ENCODE measurements at places on chromosomes 5 and 9.

GRCh38 chr9:90343991-90344390 is 298.6 kb downstream of the DIRAS2 start:
- peak; percentile 35 for DNase-seq

DNA sequence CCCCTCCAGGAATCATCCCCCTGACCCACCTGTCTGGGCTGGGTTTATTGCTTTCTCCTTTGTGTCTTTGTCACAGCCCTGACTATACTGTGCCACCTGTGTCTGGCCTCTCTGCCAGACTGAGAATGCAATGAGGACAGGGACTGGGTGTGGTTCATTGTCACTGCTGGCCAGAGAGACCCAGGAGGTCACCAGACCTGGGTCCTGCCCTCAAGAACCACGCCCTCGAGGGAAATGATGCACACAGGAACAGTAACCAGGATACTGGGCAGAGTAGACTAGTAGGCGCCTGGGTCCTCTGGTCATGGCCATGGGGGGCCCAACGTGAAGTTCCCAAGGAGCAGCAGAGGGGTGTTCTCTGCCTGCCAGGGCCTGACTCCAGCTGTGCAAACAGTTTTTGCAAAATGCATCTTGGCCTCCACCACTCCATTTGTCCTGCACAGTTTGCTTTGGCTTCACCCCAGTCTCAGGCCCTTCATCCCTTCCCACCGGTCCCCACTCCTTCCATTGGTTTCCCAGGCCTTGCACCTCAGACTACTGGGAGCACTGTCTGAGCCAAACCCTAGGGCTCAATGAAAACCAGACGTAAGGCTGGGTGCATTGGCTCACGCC is 17.8 kb downstream of the RGS3 start:
- no peak for DNase-seq

- no peak for DNase-seq
These were observed 37.9 kb downstream of the TENT4A start for GRCh38 chr5:6750951-6751685.

DNA sequence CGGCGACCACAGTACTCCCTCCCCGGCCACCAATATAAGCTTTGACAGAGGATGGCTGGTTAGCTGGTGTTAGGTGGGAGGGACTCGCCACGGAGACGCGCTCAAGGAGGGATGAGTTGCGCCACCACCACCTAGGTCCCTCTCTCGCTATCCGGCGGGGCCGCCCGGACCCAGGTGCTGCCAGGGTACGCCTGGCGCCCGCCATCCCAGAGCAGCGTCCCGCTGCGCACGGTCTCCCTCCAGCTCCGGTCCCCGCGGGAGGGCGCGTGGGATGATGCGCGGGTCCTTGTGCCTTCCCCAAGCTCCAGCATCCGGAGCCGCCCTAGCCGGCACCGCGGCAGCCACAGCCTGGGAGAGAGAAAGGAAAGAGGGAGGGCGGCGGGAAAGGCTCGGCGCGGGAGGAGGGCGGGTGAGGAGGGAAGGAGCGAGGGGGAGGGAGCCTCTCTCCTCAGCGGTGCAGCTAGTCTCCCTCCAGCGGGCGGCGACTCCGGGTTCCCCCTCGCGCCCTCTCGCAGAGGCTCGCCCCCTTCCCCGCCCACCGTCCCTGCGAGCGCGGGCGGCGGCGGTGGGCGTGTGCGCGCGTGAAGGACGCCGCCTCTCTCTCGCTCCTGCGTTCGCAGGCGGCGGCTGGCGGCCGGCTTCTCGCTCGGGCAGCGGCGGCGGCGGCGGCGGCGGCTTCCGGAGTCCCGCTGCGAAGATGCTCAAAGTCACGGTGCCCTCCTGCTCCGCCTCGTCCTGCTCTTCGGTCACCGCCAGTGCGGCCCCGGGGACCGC is at the start of gene CAMK4:
TSS of gene CAMK4 (plus strand) at position 598 of the 774 bp plus-strand sequence. CDS start at position 698, 100 bp downstream.
- DNase-seq, result peak; percentile 82

- no peak for DNase-seq
These were observed 696.5 kb upstream of the CDH9 start for GRCh38 chr5:27734838-27735237.

GRCh38 chr9:131530546-131530919 is 530 bp downstream of the UCK1 start:
- DNase-seq, result no peak

GRCh38 chr9:99185934-99186333 is 35.8 kb downstream of the ALG2 start:
- DNase-seq, result no peak

DNA sequence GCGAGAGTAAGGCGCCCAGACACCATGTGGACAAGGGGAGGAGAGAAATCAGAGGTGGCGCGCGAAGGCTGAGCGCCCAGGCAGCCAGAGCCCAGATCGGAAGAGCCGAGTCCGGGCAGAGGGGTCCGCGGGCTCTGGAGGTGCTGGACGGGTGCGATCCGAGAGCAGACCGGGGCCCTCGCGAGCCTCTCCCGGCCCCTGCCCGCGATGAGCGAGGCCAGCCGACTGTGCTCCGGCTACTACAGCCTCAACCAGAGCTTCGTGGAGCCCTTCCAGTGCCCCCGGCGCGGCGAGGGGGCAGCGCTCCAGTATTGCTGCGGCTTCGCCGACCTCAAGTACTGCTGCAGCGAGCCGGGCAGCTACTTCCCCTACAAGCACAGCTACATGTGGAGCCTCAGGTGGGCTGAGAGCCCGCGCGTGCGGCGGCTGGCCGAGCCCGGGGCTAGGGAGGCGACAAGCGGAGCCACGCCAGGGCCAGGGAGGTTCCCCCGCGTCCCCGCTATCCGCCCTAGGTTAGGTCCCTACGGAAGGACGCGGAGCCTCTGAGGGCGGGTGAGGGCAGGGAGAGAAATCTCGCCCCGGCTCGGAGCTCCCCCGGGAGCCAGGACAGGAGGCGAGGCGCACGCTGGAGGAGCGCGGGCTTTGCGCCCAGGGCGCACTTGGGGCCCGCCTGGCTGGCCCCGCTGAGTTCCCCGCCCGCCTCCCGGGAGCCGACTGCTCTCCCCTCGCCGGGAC is at the start of gene SHISAL2B:
TSS of gene SHISAL2B (plus strand) at position 87 of the 735 bp plus-strand sequence. CDS start at position 208, 121 bp downstream.
- no peak for DNase-seq

GRCh38 chr5:177607452-177608192 is 7.7 kb downstream of the B4GALT7 start:
- DNase-seq, result peak; percentile 86

DNA sequence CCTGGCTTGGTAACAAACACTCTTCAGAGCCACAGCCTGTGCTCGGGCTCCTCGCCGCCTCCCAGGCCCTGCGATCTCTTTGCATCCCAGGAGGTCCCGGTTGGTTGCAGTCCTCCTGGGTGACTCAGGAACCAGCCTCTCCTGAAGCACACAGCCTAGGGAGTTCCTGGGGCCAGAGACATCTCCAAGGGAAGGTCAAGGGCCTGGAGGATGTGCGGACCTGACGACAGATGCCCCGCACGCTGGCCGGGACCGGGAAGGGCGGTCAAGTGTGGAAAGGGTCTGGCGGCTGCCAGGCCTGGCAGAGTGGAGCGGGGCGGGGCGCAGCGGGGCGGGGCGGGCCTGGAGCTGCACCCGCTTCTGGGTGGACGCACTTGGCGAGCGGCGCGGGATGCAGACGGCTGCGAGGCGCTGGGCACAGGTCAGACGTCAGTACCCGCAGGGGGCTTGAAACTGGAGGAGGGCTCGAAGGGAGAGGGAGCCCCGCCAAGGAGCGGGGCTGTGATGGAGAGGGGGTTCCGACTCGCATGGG is 45.0 kb upstream of the PRSS3 start:
- no peak for DNase-seq

DNA sequence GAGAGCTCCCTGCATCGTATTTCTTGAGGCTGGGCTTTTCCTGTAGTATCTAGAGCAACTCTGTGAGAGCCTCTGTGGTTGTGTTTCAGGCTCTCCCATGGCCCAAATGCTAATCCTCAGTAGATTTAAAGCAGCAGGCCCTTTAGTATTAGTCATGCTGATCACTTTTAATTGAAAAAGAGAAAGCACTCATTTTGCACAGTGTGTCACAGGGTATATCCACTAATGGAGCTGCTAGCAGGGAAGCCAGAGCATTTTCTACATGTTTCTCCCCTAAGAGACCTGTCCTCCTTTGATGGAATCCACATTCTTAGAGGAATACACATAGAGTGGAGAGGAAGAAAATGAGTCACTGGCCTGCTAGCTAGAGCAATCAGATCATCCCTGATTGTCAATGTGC is 348.5 kb downstream of the TMEM232 start:
- DNase-seq, result no peak

- DNase-seq, result peak; percentile 72
These were observed 34.7 kb upstream of the NMUR2 start for GRCh38 chr5:152439791-152440190.

GRCh38 chr5:98568336-98568735 is 205.1 kb upstream of the RGMB start:
- DNase-seq, result no peak

DNA sequence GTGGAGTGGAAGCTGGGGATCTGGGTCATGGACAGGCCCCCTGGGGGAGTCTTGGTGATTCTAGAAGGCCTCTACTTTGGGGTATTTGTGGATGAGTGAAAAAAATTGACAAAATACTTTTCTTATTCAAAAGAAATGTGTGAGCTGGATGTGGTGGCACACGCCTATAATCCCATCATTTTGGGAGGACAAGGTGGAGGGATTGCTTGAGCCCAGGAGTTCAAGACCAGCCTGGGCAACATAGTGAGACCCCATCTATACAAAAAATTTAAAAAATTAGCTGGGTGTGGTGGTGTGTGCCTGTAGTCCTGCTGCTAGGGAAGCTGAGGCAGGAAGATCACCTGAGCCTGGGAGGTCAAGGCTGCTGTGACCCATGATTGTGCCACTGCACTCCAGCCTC is 6.6 kb upstream of the NCS1 start:
- no peak for DNase-seq

DNA sequence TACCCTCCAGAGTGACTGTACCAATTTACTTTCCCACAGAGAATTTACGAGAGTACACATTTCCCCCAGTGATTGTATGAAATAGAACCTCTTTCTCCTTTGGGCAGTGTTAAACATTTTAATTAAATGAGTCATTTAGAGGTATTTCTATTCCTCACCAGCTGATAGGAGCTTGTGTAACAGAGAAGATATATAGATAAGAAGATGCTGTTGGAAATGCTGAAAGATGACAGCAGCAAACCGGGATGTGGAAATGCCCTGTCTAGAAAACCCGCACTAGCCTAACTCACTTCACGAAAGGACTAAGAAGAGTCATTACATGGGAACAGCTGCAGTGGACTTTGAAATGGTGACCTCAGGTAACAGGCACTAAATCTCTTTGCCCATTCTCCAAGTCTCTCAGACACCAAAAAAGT is 68.3 kb downstream of the LPAR1 start:
- DNase-seq, result no peak

GRCh38 chr9:131122158-131122557 is 3.2 kb upstream of the NUP214 start:
- DNase-seq, result no peak

DNA sequence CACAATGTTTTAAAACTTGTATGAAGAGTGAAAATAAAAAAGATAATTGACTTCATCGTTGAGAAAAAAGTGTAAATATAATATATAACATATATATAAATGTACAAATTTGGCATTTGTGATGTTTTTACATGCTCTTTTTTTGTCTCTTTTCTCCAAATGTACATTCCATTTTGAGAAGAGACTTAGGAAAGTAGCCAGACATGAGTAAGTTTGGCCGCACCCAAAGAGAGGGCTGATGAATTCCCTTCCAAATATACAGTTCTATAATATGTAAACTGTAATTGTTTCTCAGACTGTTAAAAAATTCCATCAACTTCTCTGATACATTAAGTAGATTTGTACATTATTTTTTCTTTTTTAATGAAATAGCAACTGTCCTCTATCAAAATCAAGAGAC is 193.2 kb upstream of the MAP3K1 start:
- no peak for DNase-seq

DNA sequence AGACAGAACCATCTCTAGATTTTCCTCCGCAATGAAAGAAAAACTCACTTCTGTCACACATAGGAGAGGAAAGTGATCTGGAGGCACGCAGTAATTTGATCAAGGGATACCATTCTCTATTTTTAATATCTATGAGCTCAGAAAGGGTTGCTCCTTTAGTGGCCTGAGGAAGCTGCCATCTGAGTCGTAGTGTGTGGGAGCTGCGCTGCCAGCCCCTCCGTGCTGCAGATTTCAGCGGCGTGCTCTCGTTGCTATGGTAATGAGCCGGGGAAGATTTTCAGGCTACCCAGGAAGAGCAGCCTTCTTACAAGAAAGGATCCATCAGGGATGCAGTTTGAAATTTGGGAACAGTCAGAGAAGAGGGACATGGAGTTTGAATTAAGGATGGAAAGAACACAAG is 17.1 kb upstream of the GOLM1 start:
- peak; percentile 69 for DNase-seq

GRCh38 chr9:125586172-125586511 is 120.9 kb downstream of the MAPKAP1 start:
- no peak for DNase-seq

DNA sequence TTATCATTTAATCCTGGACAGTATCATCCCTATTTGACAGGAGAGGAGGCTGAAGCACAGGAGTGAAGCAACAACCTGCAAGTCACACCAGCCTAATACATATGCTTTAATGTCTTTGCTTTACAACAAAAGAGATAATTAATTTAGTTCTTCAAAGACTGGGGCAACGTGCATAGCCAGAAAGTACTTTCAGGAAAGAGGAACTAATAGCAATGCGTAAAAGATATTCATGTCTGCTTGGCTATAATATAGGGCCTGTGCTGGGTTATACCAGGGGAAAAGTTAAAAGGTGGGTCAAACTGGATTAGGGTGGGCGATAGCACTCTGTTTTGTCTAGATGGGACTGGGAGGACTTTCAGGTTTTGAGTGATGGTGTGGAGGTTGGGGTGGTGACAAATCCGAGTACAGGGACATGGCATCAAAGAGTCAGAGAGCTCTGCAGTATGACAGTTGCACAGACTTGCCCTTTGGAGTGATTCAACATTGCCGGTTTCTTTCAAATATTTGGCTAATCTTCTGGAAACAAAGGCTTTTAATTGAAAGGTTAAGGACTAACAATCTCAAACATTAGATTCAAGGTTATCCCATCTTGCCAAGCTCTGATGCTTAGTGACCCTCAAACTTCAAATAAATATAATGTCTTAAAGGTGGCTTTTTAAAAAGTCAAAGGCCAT is 11.9 kb downstream of the DAB2 start:
- no peak for DNase-seq

GRCh38 chr5:18152671-18153070 is 518.4 kb downstream of the TAF11L14 start:
- no peak for DNase-seq

DNA sequence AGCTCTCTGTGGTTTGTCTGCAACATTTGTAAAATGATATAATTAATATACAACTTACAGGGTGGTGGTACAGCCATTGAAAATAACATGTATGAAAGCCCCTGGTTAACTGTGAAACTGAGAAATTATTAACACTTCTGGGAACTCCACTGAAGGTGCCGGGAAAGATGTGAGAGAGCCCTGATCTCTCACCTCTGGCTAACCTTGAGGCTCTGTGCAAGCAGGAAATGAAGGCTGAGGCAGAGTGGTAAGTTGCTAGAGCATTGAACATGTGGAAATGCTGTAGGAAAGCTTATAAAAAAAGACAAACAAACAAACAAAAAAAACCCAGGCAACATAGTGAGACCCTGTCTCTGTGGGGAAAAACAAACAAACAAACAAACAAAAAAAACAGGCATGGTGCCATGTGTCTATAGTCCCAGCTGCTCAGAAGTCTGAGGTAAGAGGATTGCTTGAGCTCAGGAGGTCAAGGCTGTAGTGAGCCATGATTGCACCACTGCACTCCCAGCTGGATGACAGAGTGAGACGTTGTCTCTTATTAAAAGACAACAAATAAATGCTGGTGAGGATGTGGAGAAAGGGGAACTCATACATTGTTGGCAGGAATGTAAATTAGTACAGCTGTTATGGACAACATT is 7.5 kb downstream of the CATSPER3 start:
- no peak for DNase-seq

GRCh38 chr9:120477534-120478001 is 102.4 kb downstream of the CDK5RAP2 start:
- DNase-seq, result peak; percentile 83

Measured in Ammon's horn (tissue), 1 donor.